ENCODE measurements at places on chromosomes 16 and 17.

- DNase-seq: peak; percentile 95
These were observed at the start of gene SLC2A4 for GRCh38 chr17:7281074-7281952. Gene SLC2A4, plus strand, starts transcription at chr17:7281718. Its CDS starts 217 bp downstream, at chr17:7281935.

DNA sequence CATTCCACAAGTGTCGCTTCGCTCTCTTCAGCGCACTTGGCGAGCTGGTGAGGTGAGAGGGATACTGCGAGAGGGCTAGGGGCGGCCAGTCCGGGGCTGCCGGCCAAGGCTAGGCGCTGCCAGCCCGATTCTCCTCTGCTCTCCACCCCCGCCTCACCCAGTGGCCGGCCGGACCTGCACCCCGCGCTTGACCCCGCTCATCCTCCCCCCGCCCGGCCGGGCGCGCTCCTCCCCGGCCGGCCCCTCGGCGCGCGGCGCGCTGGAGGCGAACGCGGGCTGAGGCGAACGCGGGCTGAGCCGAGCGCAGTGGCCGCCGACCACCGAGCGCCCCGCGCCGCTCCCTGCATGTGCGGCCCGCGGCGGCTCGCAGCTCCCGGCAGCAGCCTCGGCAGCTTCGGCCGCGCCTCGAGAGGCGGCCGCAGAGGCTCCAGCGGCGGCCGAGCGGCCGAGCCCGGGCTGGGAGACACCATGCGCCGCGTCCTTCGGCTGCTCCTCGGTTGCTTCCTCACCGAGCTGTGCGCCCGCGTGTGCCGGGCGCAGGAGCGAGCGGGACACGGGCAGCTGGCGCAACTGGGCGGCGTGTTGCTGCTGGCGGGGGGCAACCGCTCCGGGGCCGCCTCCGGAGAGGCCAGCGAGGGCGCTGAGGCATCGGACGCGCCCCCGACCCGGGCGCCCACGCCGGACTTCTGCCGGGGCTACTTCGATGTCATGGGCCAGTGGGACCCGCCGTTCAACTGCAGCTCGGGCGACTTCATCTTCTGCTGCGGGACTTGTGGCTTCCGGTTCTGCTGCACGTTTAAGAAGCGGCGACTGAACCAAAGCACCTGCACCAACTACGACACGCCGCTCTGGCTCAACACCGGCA, at the start of gene SHISA9:
SHISA9 (plus strand) TSS at position 2 of the 865 bp plus-strand sequence.
- no peak for DNase-seq

GRCh38 chr16:89020068-89020924, 43.3 kb upstream of the CBFA2T3 start:
- no peak for DNase-seq

- DNase-seq: peak; percentile 84
These were observed 25.6 kb downstream of the PIEZO1 start for GRCh38 chr16:88759245-88759975.

- no peak for DNase-seq
These were observed 34.5 kb downstream of the FAM222B start for GRCh38 chr17:28807925-28808634.

- DNase-seq: no peak
These were observed 4.0 kb downstream of the SKA2 start for GRCh38 chr17:59151006-59151405.

DNA sequence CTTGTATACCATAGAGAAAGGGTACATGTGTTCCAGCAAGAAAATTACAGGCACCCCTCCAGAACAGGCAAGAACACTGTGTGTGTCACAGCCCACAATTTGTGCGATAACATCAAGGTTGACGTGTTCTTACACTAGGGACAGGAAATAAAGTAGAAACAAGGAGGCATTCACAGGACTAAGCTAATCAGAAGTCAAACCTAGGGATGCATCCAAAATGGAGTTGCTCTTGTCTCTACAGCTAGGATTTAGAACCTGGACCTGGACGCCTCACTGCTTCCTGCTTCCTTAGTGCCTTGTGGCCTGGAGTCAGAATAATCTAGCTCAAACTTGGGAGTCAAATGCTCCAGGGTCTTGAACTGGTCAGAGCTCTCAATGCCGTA, 41.3 kb downstream of the GINS3 start:
- no peak for DNase-seq

- DNase-seq: no peak
These were observed 93.2 kb upstream of the SIAH1 start for GRCh38 chr16:48478393-48478792.

- no peak for DNase-seq
These were observed 273.3 kb upstream of the CDH5 start for GRCh38 chr16:66093191-66093590.

GRCh38 chr16:66874079-66874775, 6.1 kb upstream of the PDP2 start:
- no peak for DNase-seq

GRCh38 chr16:89052191-89052889, 41.3 kb upstream of the ACSF3 start:
- DNase-seq: no peak

- no peak for DNase-seq
These were observed 166.4 kb downstream of the CCDC182 start for GRCh38 chr17:57578608-57579225.

GRCh38 chr17:47703671-47704070, 9.7 kb downstream of the TBKBP1 start:
- no peak for DNase-seq

GRCh38 chr16:12173121-12173520, 196.6 kb downstream of the SNX29 start:
- DNase-seq: no peak

- no peak for DNase-seq
These were observed 28.9 kb upstream of the FOXK2 start for GRCh38 chr17:82490512-82491195.

- no peak for DNase-seq
These were observed 2.9 kb downstream of the C17orf67 start for GRCh38 chr17:56830726-56831368.

Data from uterus (tissue), 4 donors.